ENCODE measurements at places on chromosomes 13 and 19. TPM values are rescaled to one million over a fixed set of nuclear protein-coding genes. Genes with fewer than 3 reads are reported as not detected.
A peak's percentile ranks its signal among the peaks of the same experiment; 100 is the strongest.

Gene FREM2
- total RNA-seq, result 25.3 TPM

Gene TUBB4A
- total RNA-seq, result 1.6 TPM

Gene YJEFN3
- total RNA-seq, result 0.62 TPM

Gene DHDH
- total RNA-seq, result not detected

GRCh38 chr13:93758575-93758974 is 532.0 kb downstream of the GPC6 start:
- no peak for DNase-seq

DNA sequence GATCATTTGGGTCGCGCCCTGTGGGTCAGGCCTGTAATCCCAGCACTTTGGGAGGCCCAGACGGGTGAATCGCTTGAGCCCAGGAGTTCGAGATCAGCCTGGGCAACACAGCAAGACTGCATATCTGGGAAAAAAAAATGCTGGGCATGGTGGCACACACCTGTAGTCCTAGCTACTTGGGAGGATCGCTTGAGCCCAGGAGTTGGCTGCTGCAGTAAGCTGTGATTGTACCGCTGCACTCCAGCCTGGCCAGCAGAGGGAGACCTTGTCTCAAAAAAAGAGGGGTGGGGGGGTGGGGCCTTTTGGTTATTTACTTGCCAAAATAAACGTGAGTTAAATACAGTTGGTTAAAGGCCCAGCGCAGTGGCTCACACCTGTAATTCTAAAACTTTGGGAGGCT is 9.8 kb upstream of the ZNF544 start:
- DNase-seq, result no peak

Gene MEIS3
- total RNA-seq, result 9.9 TPM

Gene RNF113B
- not detected for total RNA-seq

GRCh38 chr19:12774588-12775555 is at the start of gene HOOK2:
Gene HOOK2 (minus strand): TSS chr19:12775552. CDS start chr19:12775449, 103 bp downstream.
- peak; percentile 56 for DNase-seq

Gene SIGLEC8
- not detected for total RNA-seq

DNA sequence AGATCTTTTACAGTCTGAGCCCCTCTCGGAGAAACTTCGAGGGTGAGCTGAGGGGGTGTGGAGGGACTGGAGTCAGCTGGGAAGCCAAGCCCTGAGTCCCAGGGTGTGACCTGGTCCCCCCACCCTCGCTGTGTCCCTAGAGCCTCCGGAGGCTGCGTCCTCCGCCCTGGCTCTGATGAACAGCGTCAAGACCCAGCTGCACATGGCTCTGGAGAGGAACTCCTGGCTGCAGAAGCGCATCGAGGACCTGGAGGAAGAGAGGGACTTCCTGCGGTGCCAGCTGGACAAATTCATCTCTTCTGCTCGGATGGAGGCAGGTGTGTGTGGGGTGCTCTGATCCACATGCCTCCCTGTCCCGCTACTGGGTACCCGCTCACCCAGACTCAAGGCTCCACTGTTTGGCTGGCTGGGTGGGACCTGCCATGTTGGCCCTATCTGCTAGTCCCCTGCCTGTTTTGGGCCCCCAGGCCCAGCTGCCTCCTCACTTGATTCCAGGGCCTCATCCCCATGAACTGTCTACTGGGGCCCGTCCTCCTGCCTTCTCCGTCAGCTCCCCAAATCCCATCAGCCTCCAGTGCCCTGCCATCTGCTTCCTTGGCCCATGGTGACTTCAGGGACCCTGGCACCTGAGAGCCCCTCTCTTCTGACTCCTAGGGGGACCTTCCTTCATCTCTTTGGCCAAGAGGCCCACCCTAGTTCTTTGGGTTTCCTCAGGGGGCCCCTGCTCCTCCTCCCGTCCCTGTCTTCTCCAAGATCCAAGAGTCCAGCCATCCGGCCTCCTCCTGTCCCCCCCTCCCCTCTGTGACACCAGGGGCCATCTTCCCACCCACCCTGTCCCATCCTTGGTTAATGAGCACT is 1.5 kb downstream of the CCDC106 start:
- DNase-seq, result no peak

All from tongue (tissue), 3 donors.